ENCODE measurements at places on chromosomes 5 and 9.

- DNase-seq, result no peak
Measured at GRCh38 chr5:178236679-178237078, 4.1 kb upstream of the PHYKPL start.

DNA sequence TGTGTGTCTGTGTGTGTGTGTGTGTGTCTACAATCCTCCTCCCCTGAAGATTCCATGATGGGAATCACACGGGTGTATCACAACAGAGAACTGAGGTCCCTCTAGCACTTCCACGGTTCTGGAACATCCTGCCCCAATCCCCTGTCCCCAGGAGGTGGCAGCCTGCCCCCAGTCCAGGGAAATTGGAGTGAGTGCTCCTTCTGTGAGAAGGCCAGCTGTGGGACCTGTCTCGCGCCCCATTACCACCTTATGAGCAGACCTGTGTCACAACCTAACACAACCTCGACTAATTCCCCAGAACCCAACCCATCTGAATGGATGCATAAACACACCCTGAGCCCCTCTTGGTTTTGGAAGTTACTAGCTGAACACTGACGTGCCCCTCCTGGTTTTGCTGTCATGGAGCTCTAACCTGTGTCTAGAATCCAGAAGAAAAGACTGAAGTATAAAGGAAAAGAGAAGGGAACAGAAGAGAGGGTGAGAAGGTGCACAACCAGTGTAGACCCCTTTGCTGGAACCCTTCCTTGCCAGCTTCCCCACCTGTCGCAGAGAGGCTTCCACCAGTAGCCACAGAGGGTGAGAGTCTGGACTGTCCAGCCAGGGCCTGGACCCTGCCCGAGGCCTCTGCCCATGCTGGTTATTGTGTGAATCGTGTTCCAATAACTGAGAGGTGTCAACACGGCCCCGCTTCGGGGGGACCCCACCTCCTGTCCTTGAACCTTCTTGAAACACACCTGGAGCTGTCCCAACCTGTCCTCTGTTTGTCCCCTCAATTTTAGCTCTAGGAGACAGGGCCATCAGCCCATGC, 3.4 kb downstream of the BTNL9 start:
- no peak for DNase-seq

DNA sequence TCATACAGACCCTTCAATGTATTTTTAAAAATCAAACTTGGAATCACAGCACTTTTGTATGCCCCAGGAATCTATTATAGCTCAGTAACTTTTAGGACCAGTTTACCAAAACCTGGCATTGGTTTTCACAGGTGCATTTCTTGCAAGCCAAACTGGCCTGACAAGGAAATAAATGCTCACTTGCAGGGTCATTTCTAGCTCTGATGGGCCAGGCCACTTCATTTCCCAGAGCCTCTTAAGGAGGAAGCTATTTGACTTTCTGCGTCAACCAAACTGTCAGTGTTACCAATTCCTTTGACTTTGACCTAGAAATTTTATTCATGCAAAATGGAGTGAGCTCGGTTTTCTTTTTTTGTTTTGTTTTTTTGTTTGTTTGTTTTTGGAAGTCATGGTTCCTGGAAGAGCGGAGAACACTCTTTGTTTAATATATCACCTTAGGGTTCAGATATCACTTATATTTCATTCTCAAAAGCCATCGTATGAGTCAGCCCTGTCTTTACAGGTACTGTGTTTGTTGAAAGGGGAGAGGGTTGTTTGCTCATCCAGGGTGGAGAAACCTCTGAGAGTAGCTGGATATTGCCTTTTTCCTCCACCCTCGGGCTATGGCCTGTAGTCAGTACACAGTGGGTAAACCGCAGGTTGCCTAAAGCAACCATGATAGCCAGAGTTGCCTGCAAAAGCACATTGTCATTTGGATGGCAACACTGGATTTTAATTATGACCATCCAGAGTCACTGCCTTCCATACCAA, 58.9 kb downstream of the GNA14 start:
- DNase-seq, result no peak

- DNase-seq, result no peak
Measured at GRCh38 chr5:126497506-126497905, 74.3 kb downstream of the GRAMD2B start.

GRCh38 chr9:90969021-90969675, 167.5 kb downstream of the SYK start:
- DNase-seq, result no peak

GRCh38 chr9:133605856-133606707, 3.1 kb downstream of the FAM163B start:
- no peak for DNase-seq

DNA sequence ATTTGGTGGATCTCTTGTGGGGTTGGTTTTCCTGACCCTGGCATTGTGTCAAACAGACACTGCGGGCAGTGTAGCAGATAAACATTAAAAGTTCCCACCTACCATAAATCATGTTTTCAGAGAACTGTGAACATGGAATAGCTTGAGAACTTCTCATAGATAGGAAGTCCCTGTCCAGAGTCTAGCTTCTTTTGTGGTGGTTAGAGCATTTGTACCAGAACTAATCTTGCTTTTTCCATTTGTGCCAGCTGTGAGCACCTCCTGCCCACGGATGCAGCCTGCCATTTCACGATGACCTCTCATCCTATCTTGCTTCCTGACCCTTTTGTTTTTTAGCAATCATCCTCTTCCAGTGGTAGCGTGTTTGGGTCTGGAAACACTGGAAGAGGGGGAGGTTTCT, 61.4 kb downstream of the FAM78A start:
- DNase-seq, result no peak

GRCh38 chr5:139228201-139228803, 30.1 kb upstream of the SIL1 start:
- DNase-seq, result no peak

DNA sequence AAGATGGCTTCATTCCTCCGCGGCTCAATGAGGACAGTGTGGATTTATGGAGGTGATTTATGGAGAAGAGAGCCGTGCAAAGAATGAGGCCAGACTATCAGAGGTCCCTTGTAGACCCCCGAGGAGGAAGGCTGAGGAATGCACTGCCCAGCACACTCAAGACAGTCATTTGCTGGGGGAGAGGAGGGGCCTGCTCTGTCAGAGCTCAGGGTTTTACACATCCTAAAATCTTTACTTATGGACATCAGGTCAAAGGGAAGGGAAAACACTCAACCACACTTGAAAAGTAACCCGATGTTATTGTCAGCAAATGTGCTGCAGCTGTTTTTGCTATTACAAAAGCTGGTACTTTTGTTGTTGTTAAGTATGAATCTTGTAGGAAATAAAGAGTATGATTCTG, 289.5 kb downstream of the SLIT3 start:
- DNase-seq, result no peak

- DNase-seq, result no peak
Measured at GRCh38 chr9:70415041-70415440, 584 bp upstream of the KLF9 start.

DNA sequence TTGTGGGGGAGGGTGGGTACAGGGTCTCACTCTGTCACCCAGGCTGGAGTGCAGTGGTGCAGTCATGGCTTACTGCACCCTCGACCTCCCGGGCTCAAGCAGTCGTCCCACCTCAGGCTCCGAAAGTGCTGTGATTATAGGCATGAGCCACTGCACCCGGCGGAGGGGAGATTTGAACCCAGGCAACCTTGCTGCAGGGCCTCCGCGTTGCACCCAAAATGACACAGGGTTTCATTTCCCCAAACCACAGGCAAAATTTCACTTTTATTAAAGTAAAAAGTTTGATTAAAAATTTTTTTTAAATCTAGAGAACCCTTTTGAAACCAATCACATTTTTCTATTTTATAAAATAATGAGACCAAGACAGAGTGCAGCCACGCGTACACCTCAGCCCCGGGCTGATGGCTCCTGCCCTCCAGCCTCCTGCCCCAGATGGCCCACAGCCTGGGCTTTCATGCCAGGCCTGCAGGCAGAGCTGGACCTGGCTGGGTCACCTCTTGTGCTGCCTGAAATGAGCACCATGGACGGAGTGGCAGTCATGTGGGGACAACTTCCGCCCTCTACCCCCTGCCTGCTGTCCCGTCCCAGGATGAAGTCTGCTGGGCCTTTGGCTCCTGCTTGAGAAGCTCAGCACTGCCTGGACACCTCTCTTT, 30.5 kb downstream of the USP20 start:
- DNase-seq, result no peak

GRCh38 chr5:177603631-177604030, 3.7 kb downstream of the B4GALT7 start:
- DNase-seq, result no peak

DNA sequence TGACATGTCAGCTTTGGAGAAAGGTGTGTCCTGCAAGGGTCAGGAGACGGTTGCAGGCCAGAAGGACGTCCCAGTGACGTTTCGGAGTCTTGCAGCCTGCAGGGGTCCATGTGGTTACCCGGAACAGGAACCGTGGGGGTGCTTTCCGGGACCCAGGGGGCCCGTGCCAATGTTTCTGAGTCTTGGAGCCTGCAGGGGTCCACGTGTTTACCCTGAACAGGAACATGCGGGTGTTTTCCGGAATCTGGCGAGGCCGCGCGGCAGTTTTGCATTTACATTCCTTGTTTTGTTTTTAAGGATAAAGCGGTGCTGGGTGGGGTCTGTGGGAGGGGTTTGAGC, 30.6 kb downstream of the NKD2 start:
- no peak for DNase-seq

DNA sequence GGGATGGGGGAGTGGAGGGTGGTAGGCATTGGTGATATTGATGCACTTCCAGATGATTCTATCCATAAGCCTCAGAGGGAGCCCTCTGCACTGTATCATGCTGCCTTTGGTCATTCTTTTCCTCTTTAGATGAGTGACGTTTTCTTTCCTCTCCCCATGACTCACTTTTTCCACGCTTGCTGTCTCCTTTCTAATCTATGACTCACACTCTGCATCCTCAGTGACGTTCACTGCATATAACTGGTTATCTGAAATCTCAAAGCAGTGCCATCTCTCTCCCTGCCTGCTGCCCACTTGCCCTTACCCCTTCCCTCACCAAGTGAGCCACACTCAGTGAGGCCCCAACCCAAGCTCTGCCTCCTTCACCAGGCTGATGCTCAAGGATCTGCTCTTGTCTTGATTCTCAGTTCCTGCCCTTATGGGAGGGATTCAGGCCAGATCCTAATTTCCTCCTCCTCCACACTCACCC, 31.6 kb downstream of the PTGS1 start:
- no peak for DNase-seq

- DNase-seq, result no peak
Measured at GRCh38 chr5:59066367-59067163, 483.7 kb downstream of the RAB3C start.

GRCh38 chr9:88593537-88594185, 58.7 kb downstream of the NXNL2 start:
- peak; percentile 27 for DNase-seq

- no peak for DNase-seq
Measured at GRCh38 chr5:122730456-122730855, 44.4 kb upstream of the SNX2 start.

- no peak for DNase-seq
Measured at GRCh38 chr5:173859408-173860159, 28.6 kb upstream of the CPEB4 start.

DNA sequence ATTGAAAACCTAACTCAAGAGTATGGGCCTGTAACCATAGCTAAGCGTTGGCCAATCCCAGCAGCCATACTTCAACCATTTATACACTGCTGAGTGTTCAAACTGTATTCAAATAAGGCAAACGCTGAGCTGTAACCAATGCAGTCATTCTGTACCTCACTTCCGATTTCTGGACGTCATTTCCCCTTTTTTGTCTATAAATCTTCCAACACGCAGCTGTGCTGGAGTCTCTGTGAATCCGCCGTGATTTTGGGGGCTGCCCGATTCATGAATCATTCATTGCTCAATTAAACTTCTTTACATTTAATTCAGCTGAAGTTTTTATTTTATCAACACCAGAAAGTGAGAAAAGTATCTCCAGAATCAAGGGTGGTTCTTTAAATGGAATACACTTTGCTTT, 31.7 kb downstream of the MTX3 start:
- DNase-seq, result no peak

DNA sequence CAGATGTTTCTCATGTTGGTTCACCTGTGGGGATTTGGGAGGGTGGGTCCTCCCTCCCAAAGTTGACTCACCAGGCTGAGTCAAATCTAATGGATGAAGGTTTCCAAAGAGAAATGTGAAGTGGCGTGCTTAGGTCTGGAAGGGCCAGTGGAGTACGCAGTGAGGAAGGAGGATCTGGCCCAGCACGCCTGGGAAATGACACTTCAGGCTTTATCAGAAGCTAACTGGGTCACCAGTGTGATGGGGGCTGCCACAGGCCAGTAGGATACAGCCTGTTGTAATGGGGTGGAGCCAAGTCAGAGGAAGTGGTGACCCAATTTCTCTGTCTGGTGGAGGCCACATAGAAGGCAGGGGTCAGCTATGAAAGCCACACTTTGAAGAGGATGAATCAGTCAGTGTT, 18.0 kb downstream of the POLR1E start:
- DNase-seq, result no peak

GRCh38 chr9:12170456-12170855, 522.7 kb upstream of the TYRP1 start:
- no peak for DNase-seq

Measured in NT2/D1 (cell line).